ENCODE measurements at places on chromosomes 4 and X. TPM values are rescaled to one million over a fixed set of nuclear protein-coding genes. Genes with fewer than 3 reads are reported as not detected.

- DNase-seq, result no peak
Observed at GRCh38 chr4:129334136-129334535, 238.2 kb downstream of the C4orf33 start.

DNA sequence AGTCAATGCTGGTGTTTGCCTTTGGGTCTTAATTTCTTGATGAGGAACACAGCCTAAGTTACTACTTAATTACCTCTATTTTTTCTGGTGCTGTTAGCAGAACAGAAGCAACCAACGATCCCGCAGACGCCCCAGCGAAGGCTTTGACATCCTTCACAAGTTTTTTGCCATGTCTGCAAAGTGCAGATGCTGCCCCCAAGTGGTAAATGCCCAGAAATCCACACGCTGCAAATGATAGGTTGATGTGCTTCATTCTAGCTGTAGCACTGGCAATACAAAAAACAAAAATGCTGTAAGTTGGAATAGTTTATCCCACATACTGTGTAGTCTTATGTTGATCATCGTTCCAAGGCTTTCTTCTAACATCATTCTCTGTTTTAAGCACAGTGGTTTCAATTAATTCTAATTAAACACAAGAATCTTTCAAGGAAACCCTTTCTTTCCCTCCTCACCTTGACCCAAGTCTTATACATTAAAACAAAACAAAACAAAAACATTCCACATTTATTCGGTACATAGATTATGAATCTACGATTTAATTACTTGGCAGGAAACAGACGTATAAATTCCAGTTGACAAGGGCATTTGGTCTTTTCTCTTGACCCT is 1.2 kb downstream of the PNPLA4 start:
- peak; percentile 64 for DNase-seq

TMEM47 gene
- total RNA-seq, result 32.2 TPM

DNA sequence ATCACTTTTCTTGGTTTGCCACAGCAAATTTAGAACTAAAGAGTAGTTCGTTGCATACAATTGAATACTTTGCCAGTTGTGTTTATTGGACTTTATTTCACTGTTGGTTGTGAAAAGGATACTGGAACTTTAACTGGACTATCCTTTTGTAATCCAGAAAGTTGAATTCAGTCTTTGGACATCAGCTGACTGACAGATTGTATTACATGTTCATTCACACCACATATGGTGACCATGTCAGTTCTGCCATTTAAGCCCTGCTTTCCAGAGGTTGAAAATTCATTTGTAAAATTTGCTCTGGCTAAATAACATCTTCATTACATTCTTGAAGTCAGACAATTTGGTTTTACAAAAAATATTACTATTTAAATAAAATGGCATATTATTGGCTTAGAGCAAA is 251.7 kb downstream of the CAMK2D start:
- no peak for DNase-seq

HPRT1 gene
- total RNA-seq, result 17.3 TPM

DNA sequence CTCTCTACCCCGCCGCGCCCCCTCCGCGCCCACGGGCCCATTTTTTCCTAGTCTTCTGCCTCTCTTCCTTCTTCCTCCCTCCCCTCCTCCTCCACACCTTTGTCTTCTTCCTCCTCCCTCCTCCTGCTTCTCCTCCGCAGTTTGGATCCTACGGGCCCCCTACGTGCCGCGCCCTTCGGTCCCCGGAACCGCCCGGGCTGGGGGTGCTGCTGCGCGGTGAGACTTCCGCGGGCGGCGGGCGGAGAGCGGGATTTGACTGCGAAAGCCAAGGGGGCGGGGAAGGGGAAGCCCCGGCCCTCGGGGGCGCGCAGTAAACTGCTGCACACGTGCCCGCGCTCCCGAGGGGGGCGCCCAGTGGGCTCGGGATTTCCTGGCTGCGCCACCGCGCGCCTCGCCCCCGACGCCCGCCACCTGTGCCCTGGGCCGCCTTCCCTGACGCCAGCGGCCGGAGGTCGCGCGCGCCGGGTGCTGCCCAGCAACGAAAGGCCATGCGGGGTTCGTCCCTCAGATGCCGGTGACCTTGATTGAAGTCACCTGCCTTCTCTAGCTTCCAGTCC is 3.3 kb upstream of the NKX3-2 start:
- no peak for DNase-seq

- peak; percentile 48 for DNase-seq
Observed at GRCh38 chrX:51496501-51497291, at the start of gene NUDT11. Gene NUDT11 (minus strand): TSS chrX:51496592. CDS start chrX:51496444, 148 bp downstream.

GRCh38 chrX:9310616-9311015 is 154.2 kb upstream of the TBL1X start:
- DNase-seq, result peak; percentile 84

GRCh38 chr4:132065940-132066495 is 1083.1 kb upstream of the PCDH10 start:
- DNase-seq, result peak; percentile 34

DNA sequence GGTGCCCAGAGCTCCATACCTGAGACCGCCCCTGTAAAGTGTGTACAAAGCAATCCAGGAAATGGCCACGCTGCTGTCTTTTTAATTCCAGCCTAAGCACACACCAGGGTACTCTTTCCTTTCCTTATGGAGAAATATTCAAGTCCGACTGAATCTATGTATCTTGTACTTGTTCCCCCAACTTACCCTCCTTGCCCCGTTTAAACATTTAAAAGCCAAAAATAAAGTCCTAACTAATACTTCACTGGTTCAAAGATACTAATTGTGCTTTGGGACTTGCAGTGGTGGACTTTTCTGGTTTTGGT is 731 bp upstream of the AMMECR1 start:
- DNase-seq, result no peak

- DNase-seq, result peak; percentile 44
Observed at GRCh38 chr4:140609548-140610425, 41.0 kb upstream of the UCP1 start.

DNA sequence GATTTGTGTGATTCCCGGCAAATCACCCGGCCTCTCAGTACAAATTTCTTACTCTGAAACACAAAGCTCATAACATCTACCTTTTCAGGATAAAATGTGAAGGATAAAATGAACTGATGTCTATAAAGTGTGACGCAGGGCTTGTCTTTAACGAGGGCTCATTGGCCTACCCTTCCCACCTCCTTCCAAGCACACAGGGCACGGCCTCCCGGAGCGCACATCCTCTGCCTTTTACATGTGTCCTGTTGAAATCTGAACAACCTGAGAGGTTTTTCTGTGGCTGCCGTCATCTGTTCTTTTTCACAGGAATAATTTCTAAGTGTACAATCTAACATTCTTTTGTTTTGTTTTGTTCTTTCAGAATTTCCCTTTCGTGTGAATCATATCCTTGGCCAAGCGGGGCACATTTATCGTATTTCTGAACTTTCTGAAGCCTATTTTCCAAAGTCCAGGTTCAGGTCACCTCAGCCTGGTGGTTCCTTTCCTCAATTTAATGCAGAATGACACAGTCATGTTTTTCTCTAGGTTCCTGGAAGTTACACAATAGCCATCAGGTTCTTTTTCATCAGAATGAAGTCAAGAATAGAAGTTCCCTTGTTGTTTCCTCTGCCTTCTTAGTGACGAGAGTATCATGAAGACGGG is 53.1 kb upstream of the SPRY1 start:
- DNase-seq, result no peak

- peak; percentile 35 for DNase-seq
Observed at GRCh38 chr4:124144238-124144654, 568.3 kb downstream of the ANKRD50 start.

FAM133A gene
- total RNA-seq, result not detected

- DNase-seq, result no peak
Observed at GRCh38 chrX:49278081-49278480, 8.5 kb downstream of the PPP1R3F start.

CWH43 gene
- total RNA-seq, result not detected

DNA sequence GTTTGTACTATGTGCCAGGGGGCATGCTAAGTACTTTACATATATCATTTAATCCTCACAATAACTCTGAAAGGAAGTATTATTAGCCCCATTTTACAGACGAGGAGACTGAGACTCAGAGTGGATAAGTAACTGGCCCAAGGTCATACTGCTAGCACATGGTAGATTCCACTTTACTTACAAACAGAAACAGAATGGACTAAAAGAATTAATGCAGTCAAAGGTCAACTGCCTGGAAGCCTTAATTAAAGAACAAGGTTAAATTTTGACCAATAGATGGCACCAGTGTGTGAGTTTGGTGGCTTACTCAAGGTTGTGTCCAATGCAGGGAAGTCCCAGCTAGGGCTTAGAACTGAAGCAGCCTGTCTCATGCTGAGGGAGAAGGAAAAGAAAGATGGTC is 4.7 kb downstream of the RIPPLY1 start:
- peak; percentile 69 for DNase-seq

- peak; percentile 21 for DNase-seq
Observed at GRCh38 chr4:142416711-142417275, 429.3 kb downstream of the INPP4B start.

TCP11X2 gene
- not detected for total RNA-seq

DNA sequence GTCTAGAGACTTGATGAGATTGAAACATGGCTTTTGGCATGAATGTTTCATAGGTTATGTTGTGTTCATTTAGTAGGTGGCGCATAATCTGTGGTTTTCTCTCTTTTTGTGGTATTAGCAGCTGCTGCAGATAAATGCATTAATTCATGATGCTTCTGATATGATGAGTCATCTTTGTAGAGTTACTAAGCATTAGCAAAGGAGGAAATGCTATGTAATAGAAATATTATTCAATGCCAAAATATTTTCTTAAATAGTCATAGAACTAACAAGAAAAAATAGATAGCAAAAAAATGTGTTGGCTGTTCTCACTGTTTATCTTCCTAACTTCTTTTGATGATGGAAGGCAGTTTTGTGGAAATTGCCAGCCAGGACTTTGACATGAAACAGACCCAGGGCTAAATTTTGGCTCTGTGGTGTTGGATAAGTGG is 3.6 kb downstream of the ZXDB start:
- DNase-seq, result peak; percentile 76

All from fibroblast of villous mesenchyme (primary cell).